ENCODE measurements at places on chromosomes 1 and 21. TPM values are rescaled to one million over a fixed set of nuclear protein-coding genes. Genes with fewer than 3 reads are reported as not detected.

Gene HTR6
- not detected for total RNA-seq

Gene GJB3
- not detected for total RNA-seq

Gene PRPF38B
- 59.5 TPM for total RNA-seq

Gene C8A
- not detected for total RNA-seq

Gene WNT3A
- not detected for total RNA-seq

Gene FCRLB
- 0.35 TPM for total RNA-seq

Gene FH
- total RNA-seq: 73.6 TPM

Gene TNFSF4
- total RNA-seq: 0.20 TPM

DNA sequence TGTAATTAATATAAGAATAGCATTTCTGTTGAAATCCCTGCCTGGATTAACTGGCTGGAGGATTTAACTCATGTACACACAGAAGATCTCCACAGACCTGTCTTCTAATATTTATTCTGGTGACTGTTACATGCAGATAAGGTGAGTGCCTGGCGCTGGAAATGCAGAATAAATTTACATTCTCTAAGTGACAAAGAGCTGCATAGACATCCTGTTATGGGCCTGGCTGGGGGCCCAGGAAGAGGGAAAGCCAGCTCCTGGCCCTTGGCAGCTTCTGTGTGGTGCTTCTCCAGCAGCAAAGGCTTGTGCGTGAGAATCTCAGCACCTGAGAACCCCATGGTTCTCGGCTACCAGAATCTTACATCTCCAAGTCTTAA, 446.6 kb downstream of the PTPRU start:
- no peak overlapping the region for H3K27ac ChIP-seq
- H3K36me3 ChIP-seq: no peaks in the 10 kb centered on the region
- H3K4me3 ChIP-seq: no peak overlapping the region
- no peaks in the 10 kb centered on the region for H3K27me3 ChIP-seq
- no peak for DNase-seq

- no peak overlapping the region for H3K4me3 ChIP-seq
- no peaks in the 10 kb centered on the region for H3K36me3 ChIP-seq
- H3K27me3 ChIP-seq: no peaks in the 10 kb centered on the region
- no peak for DNase-seq
These were observed 11.4 kb downstream of the FLG2 start for GRCh38 chr1:152348447-152348846.

- no peaks in the 10 kb centered on the region for H3K4me1 ChIP-seq
- no peak overlapping the region for H3K4me3 ChIP-seq
- no peaks in the 10 kb centered on the region for H3K27me3 ChIP-seq
These were observed 450.2 kb downstream of the LMO4 start for GRCh38 chr1:87778896-87779295.

- DNase-seq: no peak
- no peaks in the 10 kb centered on the region for H3K36me3 ChIP-seq
- no peak overlapping the region for H3K4me3 ChIP-seq
- no peak overlapping the region for H3K27ac ChIP-seq
These were observed 6.3 kb upstream of the ACBD6 start for GRCh38 chr1:180508725-180509097.
